ENCODE measurements at places on chromosomes 6 and 20.

DNA sequence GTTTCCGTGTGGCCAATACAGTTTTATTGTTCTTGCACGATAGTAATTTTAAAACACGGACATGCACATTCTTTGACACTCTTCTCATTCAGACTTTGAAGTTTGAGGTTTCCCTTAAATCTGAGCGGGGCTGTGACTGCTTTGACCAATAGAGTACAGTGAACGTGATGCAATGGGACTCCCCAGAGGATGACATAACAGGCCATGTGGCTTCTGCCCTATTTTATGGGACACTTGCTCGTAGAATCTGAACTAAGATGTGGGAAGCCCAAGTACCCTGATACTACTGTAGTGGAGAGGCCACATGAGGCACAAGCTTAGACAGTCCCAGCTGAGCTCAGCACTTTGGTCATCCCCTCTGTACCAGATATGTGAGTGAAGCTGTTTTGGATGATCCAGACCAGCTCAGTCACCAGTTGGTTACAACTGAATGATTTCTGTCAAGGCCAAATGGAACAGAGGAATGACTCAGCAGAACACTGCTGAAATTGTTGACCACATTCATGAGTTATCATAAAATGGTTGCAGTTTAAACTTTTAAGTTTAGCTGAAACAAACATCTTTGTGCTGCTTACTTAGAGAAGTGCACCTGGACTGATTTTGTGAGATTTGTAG, 279.4 kb downstream of the RFPL4B start:
- DNase-seq, result no peak

DNA sequence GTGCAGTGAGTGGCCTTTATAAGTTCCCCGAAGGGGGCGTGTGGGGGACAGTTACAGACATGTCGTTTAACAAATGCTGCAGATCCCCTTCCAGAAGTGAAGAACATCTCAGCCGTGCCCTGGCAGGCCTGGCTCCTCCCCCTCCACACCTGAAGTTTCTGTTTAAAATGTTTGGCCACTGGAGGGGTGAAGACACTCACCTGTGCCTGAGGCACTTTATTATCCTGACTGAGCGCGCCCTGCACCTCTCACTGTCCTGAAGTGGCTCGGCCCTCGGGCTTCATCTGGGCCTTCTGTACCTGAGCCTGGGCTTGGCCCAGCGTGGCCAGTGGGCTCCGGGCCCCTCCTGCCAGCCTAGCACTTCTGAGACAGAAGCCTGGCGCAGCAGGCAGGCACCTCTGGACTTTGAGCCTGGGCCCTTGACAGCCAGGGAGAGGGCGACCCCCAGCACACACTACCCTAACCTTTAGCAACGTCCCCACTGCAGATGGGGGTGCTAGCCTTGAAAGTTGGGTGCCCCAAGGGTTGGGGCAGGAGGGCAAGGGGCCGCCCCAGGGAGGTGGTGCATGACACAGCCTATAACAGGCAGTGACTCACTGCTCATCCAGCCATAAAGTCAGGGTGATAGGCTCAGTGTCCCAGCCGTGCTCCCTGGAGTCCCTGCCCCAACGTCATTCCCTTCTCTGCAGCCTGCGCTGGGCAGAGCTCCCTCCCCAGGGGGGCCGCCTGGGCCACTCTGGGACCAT, 13.6 kb upstream of the GATA5 start:
- no peak for DNase-seq

DNA sequence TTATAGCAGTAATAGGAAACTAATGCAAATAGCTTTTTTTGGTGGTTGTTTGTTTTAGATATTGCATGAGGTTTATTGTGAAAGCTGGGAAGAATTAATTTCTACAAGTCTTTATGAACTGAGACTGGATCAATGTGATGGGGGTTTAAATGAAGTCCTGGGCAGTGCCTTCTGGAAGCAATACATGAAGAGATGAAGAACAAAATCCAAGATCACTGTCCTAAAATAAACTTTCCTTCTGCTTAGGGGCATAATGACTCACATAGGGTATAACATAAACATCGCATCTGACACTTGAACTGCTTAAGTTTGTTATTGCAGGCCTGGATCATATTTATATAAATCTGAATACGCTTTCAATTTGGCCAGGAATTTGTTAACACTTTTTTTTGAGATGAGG, 20.9 kb upstream of the SHLD1 start:
- no peak for DNase-seq

- DNase-seq, result no peak
Measured at GRCh38 chr6:80541181-80541580, 434.7 kb downstream of the BCKDHB start.

DNA sequence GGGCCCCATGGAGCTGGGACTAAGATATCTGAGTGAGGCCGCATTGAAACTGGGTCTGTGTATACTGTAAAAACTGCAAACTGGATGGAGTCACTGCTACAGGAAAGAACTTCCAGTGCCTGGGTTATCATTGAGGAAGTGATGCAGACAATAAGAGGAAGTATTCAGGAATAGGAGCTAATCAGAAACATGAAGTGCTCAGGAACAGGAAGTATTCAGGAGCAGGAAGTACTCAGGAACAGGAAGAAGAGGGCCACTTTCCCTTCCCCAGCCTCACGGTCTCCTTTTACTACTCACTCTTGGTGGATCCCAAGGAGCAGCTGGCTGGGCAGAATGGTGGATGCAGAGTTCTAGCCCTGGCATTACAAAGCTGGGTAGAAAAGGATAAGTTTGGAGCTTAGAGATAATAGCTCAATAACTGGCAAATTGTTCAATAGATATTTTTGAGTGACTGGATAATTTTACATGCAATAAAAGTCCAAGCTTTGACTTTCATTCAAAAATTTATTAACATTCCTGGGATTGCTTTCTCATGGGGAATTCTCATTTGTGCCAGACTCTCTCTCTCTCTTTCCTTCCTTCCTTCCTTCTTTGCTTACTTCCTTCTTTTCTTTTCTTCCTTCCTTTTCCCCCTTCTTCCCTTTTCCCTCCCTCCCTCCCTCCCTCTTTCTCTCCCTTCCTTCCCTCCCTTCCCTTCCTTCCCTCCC, 82.2 kb upstream of the PAX1 start:
- DNase-seq, result no peak

- no peak for DNase-seq
Measured at GRCh38 chr20:31974951-31975487, 7.1 kb downstream of the XKR7 start.

GRCh38 chr20:54158856-54159418, 14.8 kb downstream of the CYP24A1 start:
- no peak for DNase-seq

- no peak for DNase-seq
Measured at GRCh38 chr20:61662226-61662967, 403.3 kb downstream of the TAF4 start.

- DNase-seq, result no peak
Measured at GRCh38 chr6:18656506-18656905, 269.4 kb downstream of the RNF144B start.

- no peak for DNase-seq
Measured at GRCh38 chr6:144338474-144338873, 53.3 kb downstream of the UTRN start.

GRCh38 chr6:37089783-37090182, 80.2 kb upstream of the PIM1 start:
- no peak for DNase-seq

- no peak for DNase-seq
Measured at GRCh38 chr6:107173779-107174178, 58.5 kb upstream of the BEND3 start.

DNA sequence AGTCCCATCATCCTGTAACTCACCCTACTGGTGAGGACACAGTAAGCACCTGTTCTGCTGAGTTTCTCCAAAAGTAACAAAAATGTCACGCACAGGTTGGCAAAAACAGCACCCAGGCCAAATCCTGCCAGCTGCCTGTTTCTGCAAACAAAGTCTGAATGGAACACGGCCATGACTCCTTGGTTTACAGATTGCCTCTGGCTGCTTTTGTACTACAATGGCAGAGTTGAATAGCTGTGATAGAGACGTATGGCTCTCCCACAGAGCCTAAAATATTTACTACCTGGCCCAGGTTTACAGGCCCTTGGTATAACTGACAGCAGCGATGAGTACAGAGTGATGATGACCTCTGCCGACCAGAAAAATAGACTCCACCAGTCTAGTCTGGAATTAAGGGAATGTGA, 52.6 kb downstream of the CNKSR3 start:
- no peak for DNase-seq

- DNase-seq, result no peak
Measured at GRCh38 chr6:136274062-136274461, 15.6 kb downstream of the BCLAF1 start.

GRCh38 chr20:43899274-43900120, 15.2 kb upstream of the TOX2 start:
- no peak for DNase-seq

- no peak for DNase-seq
Measured at GRCh38 chr6:27812078-27812804, 100.0 kb downstream of the OR2B2 start.

GRCh38 chr20:44496976-44497375, 21.3 kb downstream of the TTPAL start:
- no peak for DNase-seq

DNA sequence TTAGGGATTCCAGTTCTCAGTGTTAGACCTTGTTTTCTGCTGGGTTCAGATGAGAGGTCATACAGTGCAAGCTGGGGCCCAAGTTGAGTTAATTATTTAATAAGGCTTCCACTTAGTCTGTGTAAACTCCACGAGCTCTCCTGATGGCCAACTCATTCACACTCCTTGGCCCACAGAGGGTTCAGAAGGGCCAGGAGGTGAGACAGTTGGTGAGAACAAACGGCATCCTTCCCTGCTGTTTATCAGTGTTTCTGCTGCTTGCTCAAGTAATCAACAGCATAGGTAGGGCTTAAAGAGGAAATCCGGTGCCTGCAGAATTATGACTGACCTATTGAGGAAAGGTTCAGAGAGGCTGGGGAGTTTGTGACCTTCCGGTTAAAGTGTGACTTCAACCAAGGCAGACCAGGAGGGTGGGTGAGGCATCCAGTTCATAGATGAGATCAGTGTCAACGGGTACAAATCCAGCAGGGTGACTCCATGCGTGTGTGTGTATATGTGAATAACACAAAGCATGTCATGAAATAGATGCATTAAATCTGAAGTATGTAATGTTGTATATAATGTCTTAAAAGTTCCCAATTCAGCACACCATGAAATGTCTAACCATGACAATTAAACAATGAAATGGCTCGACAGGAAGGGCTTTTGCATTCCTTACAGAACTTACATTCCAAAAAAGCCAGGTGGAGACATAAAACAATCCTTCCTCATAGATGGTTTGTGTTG, 37.4 kb upstream of the BCAS1 start:
- DNase-seq, result no peak

GRCh38 chr6:44249082-44249748, 2.3 kb downstream of the HSP90AB1 start:
- peak; percentile 55 for DNase-seq

- DNase-seq, result no peak
Measured at GRCh38 chr6:126235363-126235762, 104.6 kb upstream of the CENPW start.

DNA sequence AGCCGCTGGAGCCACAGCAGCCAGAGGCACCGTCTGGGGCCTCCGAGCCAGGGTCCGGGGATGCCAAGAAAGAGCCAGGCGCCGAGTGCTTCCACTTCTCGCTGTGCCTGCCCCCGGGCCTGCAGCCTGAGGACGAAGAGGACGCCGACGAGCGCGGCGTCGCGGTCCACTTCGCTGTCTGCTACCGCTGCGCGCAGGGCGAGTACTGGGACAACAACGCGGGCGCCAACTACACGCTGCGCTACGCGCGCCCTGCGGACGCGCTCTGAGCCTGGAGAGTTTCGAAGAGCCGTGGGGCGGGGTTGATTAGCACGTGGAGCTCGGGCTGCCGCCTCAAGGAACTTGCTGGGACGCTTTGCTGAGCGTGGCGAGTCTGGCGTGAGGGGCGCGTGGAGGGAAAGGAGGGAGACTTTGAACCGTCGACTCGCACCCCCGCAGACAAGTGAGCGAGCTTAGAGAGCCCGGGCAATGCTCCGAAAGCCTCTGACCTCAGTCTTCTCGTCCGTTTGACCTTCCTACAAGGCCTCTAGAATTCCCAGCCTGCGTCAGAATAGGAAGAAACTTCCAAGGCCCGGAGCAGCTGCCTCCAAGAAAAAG, 1.3 kb downstream of the PPP1R3G start:
- no peak for DNase-seq

GRCh38 chr6:154164397-154164796, 125.4 kb downstream of the OPRM1 start:
- no peak for DNase-seq

DNA sequence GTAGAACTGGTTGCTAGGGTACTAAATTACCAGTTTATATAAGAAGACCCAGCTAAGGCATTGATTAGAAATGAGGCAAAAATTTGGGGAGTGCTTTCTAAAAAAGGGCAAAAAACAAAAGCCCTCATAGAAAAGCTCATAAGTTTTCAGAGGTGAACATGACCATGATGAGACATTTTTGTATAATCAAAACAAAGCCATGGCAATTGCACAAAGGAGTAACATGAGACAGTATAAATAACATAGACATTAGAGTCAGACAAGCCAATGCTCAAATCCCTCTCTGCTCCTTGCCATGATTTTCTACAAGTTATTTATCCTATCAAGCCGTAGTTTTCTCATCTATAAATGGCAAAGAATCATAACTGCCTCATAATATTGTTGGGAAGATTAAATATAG, 112.2 kb upstream of the ADTRP start:
- no peak for DNase-seq

GRCh38 chr6:34359418-34360158, 32.9 kb downstream of the NUDT3 start:
- no peak for DNase-seq

GRCh38 chr6:91710342-91710741, 1123.5 kb upstream of the MAP3K7 start:
- no peak for DNase-seq

DNA sequence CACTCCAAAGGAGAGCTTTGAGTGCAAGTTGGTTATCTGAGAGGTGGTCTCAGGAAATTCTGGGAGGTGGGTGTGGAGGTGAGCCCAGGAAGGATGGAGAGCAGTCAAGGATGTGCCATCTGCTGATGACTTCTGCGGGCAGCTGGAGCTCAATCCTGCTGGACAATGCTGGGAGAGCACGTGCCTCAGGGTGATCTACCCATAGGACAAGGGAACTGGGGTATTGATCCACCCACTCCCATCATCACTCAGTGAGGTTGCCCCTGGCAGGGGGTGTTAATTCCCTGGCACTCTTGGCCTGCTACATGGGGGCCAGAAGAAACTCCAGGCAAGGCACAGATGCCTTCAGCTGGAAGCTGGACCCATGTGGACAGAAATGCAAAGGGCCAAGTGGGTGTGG, 7.1 kb upstream of the ZBP1 start:
- no peak for DNase-seq

DNA sequence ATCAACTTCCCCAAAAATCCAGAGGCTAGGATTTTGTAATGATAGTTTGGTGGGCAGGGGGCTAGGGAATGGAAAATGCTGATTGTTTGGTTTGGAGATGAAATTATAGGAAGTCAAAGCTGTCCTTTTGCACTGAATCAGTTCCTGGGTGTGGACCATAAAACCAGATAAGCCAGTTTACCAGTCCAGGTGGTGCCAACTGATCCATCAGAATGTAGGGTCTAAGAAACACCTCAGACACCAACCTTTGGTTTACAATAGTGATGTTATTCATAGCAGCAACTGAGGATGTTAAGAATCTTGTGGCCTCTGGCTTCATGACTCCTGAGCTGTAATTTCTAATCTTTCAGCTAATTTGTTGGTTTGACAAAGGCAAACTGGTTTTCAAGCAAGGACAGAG, 496.6 kb upstream of the EPHA7 start:
- DNase-seq, result no peak
